Epithelial cell of alveolus of lung (primary cell): ENCODE measurements at places on chromosomes 6 and 20. TPM values are rescaled to one million over a fixed set of nuclear protein-coding genes. Genes with fewer than 3 reads are reported as not detected.

AKAP12 gene
- 70.9 and 129 TPM in 2 replicates for total RNA-seq

RALGAPA2 gene
- total RNA-seq = 3.7 and 5.0 TPM in 2 replicates

KHDC1L gene
- total RNA-seq = not detected in 2 replicates

TREML2 gene
- total RNA-seq = under 0.01 TPM in 1 of 2 replicates, not detected in the other

MOG gene
- not detected in 2 replicates for total RNA-seq

ULBP2 gene
- 0.24 and 4.4 TPM in 2 replicates for total RNA-seq

RARS2 gene
- total RNA-seq = 22.6 and 35.5 TPM in 2 replicates

ADGRF5 gene
- 1.2 and 3.2 TPM in 2 replicates for total RNA-seq

FBXO30 gene
- 8.0 and 13.4 TPM in 2 replicates for total RNA-seq

DPPA5 gene
- not detected in 2 replicates for total RNA-seq

VWA7 gene
- total RNA-seq = 0.13 TPM in 1 of 2 replicates, not detected in the other
